ENCODE measurements at places on chromosomes 3 and 15.

- DNase-seq = no peak
Measured at GRCh38 chr3:12908859-12909258, 67.5 kb upstream of the RPL32 start.

DNA sequence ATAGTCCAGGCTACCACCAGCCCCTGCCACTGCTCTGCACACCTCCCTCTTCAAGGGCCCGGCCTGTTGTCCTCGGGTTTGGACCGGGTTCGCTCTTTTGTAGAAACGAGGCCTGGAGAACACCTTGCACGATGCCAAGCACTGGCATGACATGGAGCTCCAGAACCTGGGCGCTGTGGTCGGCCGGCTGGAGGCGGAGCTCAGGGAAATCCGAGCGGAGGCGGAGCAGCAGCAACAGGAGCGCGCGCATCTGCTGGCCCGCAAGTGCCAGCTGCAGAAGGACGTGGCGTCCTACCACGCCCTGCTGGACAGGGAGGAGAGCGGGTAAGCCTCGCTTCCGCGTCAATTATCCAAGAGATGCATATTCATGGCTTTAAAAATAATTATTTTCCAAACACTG is 72.4 kb downstream of the BFSP2 start:
- no peak for DNase-seq

GRCh38 chr3:29754346-29754745 is 473.5 kb downstream of the RBMS3 start:
- DNase-seq = no peak

DNA sequence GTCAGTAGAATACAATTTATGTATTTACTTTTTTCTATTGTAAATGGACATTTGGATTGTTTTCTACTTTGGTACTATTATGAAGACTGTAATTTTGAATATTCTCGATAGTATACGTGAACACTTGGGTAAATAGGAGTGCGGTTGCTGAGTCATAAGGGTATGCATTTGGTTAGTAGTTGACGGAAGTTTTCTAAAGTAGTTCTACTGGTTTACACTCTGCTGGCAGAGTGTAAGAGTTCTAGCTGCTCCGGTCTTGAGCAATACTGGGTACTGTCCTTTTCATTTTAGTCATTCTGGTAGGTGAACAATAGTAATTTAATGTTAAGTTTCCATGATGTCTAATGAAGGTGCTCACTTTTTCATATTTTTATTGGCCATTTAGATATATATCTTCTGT is 70.0 kb downstream of the MEF2A start:
- DNase-seq = no peak

DNA sequence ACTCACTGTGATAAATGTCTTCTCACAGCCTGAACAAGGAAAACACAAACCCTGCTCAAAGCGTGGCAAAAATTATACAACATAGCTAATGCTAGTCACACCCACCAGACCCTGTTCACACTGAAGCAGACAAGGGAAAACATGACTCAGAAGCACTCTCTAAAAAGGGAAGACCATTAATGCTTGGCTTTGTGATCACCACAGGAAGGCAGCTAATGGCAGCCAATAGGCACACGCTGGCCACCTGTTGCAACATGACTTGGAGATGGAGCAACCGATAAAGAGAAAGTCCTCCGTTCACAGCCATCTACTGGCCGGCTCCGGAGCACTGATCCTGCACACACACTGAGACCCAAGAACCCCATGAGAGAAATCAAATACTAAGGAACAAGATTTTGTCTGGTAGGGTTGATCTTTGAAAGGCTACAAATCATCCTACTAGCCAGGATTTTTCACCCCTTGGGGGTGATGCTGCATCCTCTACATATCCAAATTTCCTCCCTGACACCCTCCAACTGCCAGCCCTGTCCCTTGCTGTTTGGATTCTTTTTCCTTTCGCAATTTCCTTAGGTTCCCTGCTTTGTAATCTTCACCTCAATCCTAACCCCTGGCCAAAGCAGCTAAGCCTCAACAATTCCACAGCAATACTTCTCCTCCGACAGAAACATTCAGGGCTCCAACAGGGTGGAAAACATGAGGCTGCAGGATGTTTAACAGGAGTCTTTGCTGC is 3.2 kb downstream of the ZXDC start:
- no peak for DNase-seq

DNA sequence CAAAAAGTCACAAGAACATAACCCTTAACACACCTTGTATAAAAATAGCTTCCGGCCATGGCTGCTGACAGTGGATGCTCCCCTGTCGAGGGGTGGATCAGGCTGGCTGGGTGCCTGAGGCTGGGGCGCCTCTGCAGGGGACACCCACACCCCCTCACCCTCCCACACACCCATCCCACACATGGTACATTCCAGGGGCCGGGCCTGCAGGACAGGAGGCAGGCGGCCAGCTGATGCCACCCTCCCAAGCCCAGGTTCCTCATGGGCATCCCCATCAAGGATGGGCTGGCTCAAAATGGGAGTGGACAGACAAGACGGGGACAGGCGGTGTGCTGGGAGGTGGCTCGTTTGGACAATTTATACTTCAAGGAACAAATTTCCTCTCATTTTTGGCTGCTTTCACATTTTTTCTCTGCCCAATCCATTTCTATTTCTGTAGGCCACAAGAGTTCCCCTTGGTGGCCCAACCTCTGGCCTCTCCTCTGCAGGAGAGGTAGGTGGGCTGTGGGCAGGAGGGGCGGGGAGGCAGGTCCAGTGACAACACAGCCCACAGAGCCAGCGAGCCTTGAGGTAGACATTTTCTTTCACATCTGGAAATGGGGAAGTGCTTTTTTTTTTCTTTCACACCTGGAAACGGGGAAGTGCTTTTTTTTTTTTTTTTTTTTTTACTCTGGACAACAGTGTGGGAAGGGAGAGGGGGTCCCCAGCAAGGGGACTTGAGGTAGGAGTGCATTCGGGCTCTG is 23.3 kb downstream of the RNU5B-1 start:
- DNase-seq = no peak

GRCh38 chr3:27553886-27554540 is 69.8 kb upstream of the SLC4A7 start:
- DNase-seq = no peak

GRCh38 chr3:112856537-112856936 is 9.9 kb upstream of the CD200R1L start:
- no peak for DNase-seq

Data from stimulated activated CD4-positive, alpha-beta T cell treated with anti-CD3 and anti-CD28 coated beads, TNF-alpha, amount 100 ng/mL, for 4 hours (primary cell).